ENCODE measurements at places on chromosomes 3 and 15.

GRCh38 chr3:128488636-128488990 lies 4.4 kb downstream of the GATA2 start:
- DNase-seq: no peak

DNA sequence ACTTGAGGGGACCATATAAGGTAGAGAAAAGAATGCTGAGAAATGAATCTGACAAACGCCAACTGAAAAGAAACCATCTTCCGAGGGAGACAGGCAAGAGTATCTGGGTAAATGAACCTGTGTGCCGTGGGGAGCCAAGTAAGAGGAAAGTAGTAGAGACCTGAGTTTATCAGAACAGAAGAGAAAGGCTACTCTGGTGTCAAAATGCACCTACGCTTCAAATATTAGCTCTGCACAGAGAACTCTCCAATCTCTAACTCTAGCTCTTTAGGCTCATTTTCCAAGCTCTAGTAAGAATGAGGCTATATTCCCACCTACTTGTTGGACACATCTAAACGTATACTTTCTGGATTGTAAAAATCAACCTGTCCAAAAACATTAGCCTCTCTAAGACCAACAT lies 53.5 kb downstream of the TOP2B start:
- no peak for DNase-seq

DNA sequence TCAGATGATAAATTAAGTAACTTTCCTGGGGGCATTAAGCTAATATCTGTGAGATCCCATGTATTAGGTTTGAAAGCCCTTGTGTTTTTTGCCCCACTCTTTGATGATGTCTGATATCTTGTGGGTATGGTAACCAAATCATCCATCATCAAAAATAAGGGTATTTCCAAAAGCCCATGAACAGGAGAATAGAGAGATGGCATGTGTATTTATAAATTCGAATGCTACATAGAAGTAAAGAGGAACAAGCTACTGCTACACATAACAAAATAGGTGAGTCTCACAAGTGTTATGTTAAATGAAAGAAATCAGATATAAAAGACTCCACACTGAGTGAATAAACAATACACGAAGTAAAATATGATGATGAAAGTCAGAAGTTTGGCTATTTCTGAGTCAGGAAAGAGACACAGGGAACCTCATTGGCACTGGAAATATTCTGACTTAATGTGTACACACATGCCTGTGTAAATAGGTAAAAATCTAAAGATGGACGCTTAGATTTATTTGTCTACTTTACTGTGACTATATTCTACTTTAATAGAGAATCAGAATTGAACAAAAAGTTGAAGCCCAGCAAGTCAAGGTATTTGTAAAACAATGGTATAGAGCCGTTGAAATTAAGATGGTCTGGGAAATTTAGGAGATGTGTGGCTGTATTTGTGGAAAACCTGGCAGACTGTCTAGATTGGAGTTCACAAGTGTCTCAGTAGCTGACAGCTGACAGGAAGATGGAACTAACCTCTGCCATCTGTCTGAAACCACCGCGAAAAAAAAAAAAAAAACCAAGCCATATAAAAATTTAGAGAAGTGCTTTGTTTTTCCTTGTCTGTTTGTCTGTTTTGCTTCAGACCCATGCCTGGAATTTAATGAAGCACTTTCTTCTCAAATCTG lies 111.0 kb upstream of the TGFBR2 start:
- DNase-seq: no peak

- DNase-seq: no peak
Observed at GRCh38 chr3:120451806-120452205, 1.0 kb upstream of the FSTL1 start.

- no peak for DNase-seq
Observed at GRCh38 chr15:57609805-57610529, 18.3 kb downstream of the MYZAP start.

DNA sequence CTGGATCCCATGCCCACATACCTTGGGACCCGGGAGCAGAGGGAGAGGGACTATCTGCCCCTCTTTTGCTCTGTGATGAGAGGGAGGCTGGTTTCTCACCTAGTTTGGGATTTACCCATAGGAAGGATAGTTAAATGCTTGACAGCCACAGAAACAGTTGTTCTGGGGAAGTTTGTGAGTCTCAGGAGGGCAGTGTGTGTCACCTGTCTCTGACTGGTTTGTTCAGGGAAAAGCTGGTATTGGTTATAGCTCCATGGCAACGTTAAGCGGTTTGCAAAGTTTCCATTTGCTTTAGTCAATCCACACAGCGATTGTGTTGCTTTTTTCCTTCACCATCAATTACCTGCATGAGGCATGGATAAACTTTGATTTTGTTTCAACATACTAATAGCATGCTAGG lies 3.7 kb upstream of the TMED3 start:
- no peak for DNase-seq

- DNase-seq: peak; percentile 79
Observed at GRCh38 chr3:23600167-23600871, 205.4 kb upstream of the UBE2E1 start.

DNA sequence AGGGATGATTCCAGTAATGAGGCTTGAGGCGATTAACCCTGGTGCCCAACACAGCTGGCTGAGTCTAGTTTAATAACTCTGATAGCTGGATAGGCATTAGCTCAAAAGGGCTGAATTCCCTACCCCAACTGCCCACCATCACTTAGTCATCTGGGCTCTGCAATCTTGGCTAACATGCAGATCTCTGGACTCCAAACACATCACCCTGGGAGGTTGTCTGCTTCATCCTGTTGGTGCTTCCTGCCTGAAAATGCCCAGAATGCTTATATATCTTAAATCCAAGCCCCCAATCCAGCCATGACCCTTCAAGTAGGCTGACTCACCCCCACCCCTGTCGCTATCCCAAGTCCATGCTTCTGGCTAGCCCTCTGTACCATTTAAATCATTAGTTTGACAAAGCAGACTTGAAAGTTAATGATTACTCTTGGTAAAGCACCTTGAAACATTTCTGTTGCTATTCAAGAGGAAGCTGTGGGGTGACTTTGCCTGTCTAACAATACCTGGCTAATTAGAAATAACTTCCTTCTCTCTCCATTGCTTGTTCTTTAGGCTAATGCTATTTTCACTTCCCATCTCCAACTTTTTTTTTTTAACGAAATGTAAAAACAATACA lies 107.0 kb upstream of the RORA start:
- no peak for DNase-seq

DNA sequence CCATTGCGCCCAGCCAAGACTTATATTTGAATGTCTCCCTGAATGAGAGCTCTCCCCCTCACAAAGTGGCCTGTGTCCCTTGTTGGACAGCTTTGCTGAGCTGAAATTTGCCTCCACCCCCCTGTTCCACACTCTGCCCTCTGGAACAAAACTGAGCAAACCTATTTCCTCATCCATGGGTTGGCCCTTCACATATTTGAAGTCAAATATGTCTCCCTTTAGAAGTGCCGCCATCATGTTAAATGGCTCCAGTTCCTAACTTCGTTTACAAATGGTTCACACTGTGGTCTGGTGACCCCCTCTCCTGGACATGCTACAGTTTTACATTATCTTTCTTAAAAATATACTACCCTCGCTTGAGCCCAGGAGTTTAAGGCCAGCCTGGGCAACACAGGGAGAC lies 4.6 kb downstream of the PLIN1 start:
- no peak for DNase-seq

- no peak for DNase-seq
Observed at GRCh38 chr3:153028381-153028780, 133.6 kb upstream of the RAP2B start.

DNA sequence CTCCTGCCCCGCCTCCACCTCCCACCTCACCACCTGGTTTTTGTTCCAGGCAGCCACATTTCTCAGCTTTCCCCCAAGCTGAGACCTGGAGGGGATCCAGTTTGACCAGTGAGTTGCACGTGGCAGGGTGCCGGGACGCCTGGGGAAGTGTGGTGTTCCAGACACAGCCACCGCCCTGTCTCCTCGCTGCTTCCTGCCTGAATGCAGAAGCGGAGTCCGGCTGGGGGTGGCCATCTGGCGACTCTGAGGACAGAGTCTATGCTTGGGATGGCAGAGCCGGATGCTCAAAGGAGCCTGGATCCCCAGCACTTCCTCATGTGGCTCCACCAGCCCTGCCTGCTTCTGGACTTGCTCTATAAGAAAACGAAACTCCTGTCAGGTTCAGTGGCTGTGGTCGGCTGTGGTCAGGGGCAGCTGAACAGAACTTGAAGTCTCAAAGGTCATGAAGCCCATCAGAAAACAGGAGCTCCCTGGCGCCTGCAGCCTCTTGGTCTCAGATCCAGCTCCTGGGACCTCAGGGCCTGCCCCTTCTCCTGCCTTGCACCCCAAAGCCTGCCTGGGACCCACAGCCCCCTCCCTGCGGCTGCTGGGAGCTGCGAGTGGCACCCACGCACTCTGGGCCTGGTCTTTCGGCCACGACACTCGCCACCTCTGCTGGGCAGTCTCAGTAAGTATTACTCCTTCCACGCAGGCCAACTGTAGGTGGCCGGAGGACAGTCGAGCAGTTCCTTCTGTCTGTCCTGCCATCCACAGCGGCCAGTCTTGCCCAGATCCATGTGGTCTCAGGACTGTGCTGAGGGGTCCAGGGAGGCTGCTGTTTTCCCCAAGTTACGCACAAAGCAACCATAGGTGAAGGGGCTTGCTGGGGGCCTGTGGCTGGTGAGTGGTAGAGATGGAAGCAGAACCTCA lies 112.8 kb upstream of the MEF2A start:
- DNase-seq: no peak

DNA sequence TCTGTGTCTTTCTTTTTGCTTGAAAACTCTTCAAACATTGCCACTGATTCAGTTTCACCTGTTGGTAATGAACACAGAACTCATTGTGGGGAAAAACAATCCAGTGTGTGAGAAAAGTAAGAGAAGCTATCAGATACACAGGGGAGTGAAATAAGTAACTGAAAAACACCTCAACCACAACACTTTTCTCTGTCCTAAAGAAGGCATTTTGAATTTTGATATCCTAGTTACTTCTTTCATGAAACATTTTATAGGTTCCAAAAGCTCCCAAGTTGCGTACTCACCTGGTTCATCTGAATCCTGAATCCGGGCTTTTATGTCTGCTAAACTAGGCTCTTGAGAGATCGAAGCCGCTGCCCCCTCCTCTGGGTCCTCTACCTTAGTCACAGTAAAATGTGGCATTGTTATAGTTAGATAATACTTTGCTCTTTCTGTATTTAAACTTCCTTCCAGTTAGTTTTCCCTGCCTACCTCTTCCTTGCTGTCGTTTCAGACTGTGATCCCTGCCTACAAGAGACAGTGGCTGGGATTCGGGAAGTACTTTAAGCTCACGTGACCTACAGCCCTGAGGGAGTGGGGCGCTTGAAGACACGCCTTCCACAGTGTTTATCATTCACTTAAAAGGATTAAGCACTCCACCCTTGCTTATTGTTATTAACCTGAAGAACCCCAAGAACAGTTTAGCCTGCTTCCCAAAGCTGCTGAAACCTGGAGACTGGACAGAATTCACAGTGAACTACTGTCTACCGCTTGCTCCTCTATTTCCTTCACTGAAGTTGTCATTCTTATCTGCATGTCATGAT lies 19.1 kb downstream of the SLC12A6 start:
- no peak for DNase-seq

- DNase-seq: no peak
Observed at GRCh38 chr15:90697175-90697574, 20.0 kb upstream of the BLM start.

DNA sequence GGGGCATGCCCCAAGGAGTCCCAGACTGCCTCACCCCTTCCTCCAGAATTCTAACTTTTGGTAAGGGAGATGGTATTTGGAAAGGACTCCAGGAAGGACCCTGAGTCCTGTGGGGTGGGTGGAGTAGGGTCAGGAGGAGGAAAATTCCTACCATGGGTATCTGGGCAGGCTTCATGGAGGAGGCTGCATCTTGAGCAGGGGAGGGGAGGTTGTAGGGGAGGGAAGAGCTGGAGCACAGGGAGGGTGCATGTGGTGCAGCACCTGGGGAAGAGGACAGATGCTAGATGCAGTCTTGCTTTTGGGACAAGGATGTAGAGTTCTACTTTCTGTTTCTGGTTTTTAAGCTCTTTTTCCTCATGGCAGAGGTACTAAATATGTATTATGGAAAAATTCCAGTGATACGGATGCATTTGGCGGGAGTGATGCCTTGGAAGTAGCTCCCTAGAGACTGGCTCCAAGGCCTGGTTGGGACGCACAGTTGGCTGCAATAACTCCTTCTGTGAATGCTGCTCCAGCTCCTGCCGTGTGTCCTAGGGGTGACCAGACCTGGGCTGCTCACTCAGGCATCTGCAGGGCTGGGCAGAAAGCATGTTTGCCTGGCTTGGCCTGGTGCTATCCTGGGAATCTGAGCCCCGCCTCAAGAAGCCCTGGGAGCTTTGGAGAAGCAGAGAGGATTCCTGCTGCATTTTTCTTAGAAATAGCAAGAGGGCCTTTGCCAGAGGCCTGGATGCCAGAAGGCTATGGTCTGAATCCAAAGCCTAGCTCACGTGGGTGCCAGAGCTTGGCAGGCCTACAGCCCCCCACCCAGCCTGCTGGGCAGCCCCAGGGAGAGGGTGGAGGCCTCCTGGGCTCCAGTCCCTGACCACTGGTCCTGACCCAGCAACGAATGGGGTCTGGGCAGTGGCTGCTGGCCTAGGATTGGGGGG lies 10.1 kb downstream of the SEMA3F start:
- DNase-seq: peak; percentile 40

GRCh38 chr15:100889385-100890050 lies 9.9 kb downstream of the ALDH1A3 start:
- peak; percentile 52 for DNase-seq

DNA sequence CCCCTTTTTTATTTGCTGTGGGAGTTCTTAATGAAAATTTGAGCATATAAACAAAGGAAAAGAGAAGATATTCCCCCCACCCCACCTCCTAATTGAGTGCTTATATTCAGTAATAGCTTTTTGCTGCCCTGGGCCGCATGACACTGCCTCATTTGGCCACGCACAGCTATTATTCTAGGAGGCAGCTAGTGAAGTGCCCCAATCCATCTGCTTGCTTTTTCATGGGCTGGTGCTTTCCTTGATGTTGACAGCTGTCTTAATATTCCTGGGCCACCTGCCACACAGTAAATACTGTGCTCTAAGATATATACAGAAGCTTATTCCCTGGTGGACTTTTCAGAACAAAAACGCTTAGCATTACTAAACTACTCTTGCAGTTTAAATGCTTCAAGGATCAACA lies 3.8 kb upstream of the CRYBG3 start:
- DNase-seq: no peak

DNA sequence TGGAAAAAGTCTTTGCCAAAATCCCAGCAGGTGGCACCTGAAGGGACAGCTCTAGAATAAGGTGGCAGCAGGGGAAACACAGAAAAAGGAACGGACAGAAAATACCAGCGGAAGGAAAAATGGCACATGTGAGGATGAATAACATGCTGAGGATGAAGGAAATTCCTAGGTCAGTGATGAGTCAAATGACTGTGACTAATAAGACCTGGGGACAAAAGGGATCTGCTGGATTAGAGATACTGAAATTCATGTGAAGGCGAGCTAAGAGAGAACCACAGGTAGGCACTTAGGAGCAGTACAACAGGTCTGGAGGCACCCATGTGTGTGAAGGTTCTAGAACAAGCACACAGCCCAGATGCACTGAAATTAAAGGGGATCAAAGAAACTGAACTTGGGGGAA lies 482.5 kb downstream of the FOXP1 start:
- DNase-seq: peak; percentile 36

- DNase-seq: peak; percentile 51
Observed at GRCh38 chr3:187811585-187812250, 66.5 kb upstream of the BCL6 start.

GRCh38 chr3:4313606-4314293 lies 10.6 kb downstream of the SETMAR start:
- DNase-seq: no peak
